Bone marrow (tissue), 2 donors: ENCODE measurements at places on chromosomes 6 and 20.

DNA sequence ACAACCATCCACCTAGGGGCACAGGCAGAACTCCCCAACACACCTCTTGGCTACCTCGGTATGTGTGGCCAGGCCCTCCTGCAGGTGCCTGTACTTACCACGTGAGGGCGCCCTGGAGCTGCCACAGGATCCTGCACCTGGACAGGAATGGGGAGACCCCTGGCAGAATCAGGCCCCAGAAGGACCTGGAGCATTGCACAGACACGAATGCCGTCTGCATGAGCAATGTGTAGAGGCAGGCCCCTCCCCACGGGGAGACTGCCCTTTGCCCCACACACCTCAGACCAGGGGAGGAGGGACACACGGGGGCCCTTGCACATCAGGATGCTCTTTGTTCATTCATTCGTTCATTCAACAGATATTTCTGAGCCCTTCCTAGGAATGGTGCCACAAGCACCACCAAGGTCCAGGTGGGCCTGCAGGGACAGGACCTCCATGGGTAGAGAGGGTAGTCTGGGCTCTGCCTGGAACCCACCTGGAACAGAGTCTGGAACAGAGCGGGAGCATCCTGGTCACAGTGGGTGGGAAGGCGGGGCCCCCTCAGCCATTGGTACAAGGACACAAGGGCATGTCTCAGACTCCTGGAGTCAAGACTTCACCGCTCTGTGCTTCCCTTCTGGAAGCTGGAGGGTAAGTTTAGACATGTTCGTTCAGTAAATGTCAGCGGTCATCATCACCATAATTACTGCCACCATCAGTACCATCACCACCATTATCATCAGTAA lies 32.3 kb downstream of the YTHDF1 start:
- DNase-seq: peak; percentile 20

DNA sequence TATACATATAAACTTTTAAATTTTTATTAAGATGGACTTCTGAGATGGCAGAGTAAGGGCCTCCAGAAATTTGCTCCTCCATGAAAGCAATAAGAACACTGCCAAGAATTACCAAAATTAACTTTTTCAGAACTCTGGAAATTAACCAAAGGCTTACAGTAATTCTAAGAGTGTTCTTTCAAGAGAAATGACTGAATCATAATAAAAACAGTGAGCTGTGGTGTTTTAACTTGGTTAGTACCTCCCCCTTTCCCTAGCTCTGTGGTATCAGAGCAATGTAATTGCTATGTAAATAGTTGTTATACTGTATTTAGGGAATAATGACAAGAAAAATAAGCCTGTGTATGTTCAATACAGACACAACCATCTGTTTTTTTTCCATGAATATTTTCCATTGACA lies 19.0 kb downstream of the HECA start:
- DNase-seq: no peak

- DNase-seq: no peak
Measured at GRCh38 chr20:14341801-14342200, 4.4 kb upstream of the FLRT3 start.

- DNase-seq: no peak
Measured at GRCh38 chr6:134162932-134163331, 110.5 kb upstream of the SLC2A12 start.

DNA sequence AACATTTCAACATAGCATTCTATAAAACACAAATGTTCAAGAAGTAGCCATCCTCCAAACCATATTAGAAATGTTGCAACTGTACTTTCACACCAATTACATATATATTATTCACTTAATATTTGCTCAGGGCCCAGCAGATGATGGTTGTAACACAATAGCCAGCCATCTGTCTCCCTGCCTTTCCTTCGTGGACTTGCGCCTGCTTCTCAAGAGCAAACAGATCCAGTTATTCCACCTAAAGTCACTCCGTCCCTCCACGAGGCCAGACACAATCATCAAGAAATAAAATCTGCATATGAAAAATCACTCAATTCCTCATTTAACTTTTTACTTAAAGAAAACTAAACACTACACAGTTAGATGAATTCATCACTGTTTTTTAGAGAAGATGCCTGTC lies 160.4 kb downstream of the RALGAPA2 start:
- no peak for DNase-seq

- DNase-seq: no peak
Measured at GRCh38 chr6:169723991-169724493, 258 bp downstream of the PHF10 start.

DNA sequence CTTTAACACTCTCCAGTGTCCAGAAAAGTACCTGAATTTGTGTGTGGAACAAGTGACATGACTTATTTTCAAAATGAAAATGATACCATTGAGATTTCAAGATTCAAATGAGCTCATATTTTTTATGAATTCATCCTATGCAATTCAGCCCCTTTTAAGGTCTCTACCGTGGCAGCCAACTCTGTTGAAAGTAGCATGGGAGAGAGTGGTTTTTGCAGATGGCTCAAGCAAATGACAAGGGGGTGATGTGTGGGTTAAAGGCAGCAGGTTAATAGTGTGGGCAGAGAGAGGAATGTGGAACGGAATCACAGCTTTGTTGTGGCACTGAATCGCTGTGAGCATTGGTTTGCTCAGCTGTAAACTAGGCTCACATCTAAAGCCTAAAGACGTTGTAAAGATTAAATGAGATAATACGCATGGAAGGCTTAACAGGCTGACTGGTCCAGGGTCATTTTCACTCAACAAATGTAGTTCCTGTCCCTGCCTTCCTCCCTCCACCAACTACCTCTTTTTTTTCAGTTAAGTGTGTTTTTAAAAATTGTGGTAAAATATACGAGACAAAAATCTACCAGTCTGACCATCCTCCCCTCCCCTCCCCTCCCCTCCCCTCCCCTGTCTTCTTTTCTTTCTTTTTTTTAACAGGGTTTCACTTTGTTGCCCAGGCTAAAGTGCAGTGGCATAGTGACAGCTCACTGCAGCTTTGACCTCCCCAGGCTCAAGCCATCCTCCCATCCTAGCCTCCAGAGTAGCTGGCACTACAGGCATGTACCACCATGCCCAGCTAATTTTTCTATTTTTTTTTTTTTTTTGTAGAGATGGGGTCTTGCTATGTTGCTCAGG lies 114.7 kb upstream of the ZNF217 start:
- peak; percentile 42 for DNase-seq

- DNase-seq: no peak
Measured at GRCh38 chr6:32427218-32427617, 12.5 kb upstream of the HLA-DRA start.

- no peak for DNase-seq
Measured at GRCh38 chr6:2940010-2940850, 31.1 kb downstream of the SERPINB6 start.

DNA sequence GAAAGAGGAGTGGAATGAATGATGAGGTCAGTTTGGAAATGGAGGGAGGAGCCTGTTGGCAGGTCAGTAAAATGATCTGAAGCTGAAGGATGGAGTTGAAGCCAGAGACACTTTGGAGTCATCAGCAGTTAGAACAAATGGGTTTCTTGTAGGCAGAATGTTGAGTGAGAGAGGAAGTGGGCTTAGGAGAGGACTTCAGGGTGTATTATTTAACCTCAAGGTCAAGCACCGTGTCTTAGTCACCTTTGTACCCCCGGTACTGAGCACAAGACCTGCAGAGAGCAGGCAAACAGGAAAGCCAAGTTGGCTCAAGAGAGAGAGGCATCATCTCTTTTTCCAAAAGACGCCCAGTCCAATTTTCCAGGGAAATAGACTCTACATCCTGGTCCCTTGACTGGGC lies 23.3 kb downstream of the C20orf173 start:
- no peak for DNase-seq

DNA sequence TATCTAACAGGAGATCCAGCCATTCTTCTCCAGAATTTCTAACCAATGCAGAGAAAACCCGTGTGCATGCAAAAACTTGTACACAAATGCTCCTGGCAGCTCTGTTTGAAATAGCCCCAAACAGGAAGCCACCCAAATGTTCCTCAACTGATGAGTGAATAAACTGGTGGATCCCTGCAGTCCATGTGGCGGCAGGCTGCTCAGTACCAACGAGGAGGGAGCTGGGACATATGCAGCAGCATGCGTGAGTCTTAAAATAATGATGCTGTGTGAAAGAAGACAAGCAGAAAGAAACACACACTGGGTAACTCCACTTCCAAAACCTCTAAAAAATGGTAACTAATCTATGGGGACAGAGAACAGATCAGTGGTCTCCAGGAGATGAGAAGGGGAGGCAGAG lies 542.1 kb upstream of the AGPAT4 start:
- no peak for DNase-seq

GRCh38 chr6:88556663-88557062 lies 390.5 kb upstream of the CNR1 start:
- no peak for DNase-seq

DNA sequence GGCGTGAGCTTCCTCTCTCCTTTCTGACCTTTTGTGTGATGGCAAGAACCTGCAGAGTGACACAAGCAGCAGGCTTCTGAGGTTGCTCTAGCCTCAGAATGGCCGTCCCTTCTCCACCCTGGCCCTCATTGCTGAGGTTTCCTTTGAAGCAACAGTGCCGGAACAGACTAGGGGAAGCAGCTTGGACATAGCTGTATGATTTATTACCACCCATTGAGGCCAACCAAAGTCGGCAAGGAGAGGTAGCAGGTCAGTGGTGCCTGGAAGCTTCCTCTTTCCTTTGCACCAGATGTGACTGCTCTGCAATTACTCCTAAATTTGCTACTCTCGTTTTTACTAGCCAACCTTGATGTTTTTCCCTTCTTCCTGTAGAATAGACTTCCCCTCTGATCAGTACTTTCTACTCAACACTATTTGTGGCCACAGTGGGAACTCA lies 31.4 kb downstream of the PTPN1 start:
- no peak for DNase-seq

DNA sequence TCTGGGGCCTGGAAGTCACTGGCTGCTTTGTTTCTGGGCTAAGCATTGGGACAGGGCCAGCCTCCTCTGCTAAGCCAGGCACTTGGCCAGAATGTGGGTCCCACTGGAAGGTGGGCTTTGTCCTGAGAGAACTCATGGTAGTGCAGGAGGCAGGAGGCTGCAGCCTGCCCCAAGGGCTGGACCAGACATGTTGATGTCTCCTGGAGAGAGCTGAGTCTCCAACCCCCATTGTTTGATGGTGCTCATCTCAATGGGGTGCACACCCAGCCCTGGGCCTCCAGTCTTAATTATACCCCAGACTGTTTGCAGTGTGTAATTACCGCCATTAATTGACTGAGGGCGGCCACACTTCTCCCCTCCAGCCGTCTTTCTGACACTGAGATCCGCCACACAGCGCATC lies 220.5 kb upstream of the PMEPA1 start:
- no peak for DNase-seq

DNA sequence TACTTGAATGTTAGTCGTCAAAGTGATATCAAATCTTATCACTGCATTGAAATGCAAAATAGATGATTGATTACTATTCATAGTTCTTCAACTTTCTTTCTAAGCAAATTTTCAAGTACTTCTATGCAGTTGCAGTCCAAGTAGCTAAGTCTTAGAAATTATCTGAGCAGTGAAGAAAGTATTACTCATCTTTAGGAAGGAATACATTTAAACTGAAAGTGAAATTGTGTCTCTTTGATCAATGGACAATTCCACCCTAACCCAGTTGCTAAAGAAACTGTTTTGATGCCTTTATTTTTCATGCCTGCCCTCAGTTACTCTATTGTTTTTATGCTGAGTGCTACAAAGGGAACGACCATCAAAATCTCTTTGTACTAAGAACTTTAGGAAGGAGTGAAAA lies 337.4 kb downstream of the GRIK2 start:
- DNase-seq: no peak

DNA sequence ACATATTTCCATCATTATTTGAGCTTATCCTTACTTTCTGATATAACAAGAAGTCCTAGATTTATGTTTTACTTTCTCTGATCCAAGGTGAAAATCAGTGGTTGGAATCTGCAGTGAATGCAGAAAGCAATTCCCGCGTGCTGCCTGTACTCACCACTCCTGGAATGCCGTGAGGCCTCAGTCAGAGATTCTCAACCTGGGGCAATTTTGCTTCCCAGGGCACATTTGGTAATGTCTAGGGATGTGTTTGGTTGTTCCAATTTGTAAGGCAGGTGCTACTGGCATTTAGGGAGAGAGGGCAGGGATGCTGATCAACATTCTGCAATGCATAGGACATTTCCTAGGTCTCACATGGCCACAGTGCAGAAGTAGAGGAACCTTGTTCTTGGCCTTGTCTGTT lies 23.9 kb downstream of the CST4 start:
- DNase-seq: no peak

- no peak for DNase-seq
Measured at GRCh38 chr6:134026597-134026996, 25.8 kb downstream of the SLC2A12 start.

DNA sequence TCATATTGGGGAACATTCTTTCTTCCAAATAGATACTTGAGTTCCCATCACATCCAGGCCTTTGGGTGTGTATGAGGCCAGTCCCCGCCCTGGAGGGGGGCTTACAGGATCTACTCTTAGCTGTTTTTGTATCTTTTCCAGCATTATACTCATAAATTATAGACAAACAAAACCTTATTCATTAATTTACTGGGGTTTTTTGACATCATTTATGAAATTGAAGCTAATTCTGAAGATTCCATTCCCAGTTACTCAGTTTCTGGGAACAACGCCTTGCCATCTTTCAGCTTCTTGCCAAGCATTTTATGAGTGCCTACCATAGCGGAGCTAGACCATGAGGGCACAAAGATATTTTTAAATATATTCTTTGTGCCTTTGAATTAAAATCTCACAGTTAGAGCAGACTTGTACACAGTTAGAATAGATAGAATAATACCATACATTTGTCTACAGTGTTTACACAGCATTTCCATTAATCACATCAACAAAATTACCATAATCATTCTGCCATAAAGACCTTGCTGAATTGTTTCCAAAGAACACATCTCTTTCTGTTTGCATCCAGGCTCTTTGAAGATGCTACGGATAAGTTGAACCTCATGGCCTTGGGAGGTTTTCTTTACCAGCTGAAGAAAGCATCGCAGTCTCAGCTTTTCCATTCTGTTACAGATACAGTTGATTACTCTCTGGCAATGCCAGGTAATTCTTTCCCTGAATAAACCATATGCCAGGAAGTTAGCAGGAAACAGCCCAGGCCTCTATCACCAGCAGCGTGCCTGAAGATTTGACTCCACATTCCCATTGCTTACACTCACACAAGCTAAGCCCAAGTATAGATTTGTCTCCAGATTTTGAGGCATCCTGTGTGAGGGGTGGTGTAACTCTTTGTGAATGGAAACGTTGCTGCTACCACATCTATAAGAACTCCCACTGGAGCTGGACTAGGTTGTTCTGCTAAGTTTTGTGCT lies 75.4 kb upstream of the PBOV1 start:
- no peak for DNase-seq

- DNase-seq: no peak
Measured at GRCh38 chr6:13725570-13725969, 13.9 kb upstream of the RANBP9 start.

DNA sequence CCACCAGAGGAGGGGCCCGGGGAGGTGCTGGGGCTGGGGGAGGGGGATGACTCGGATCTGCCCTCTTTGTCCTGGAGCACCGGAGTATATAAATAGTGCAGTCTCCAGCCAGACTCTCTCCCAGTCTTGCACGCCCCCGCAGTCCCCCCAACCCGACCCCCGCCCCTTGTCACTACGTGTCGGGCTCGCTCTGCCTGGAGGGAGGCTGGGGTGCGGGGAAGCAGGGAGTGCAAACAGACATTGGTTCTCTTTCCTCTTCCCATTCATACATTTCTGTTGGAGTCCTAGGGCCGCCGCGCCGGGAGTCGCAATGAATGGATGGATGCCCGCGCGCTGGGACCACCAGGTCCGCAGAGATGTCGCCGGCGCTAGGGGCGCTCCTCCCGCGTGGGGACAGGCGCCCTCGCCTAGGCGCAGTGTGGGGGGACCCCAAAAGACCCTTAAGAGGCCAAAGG lies 179.3 kb downstream of the TBXT start:
- no peak for DNase-seq

- no peak for DNase-seq
Measured at GRCh38 chr20:53606364-53606985, 12.8 kb upstream of the ZNF217 start.
